ENCODE measurements at places on chromosomes 7 and 10. TPM values are rescaled to one million over a fixed set of nuclear protein-coding genes. Genes with fewer than 3 reads are reported as not detected.
A peak's percentile ranks its signal among the peaks of the same experiment; 100 is the strongest.

Gene ADAM22
- 14.0 TPM for total RNA-seq

DNA sequence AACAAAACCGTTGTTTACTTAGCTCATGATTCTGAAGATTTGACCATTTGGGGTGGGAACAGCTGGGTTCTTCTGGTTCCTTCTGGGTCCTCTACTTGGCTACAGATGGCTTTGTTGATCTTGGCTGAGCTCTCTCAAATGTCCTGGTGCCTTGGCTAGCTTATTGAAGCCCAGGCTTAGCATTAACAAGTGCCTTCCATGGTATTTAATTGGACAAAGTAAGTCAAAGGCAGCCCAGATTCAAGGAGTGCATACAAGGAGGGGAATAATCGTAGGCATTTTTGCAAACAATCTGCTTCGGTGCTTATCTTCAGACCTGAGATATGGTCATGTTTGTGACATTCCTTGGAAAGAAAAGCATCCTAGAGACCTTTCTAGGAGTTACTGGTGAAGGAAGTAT, 81.4 kb downstream of the ADCYAP1R1 start:
- peak; percentile 33 for DNase-seq

DNA sequence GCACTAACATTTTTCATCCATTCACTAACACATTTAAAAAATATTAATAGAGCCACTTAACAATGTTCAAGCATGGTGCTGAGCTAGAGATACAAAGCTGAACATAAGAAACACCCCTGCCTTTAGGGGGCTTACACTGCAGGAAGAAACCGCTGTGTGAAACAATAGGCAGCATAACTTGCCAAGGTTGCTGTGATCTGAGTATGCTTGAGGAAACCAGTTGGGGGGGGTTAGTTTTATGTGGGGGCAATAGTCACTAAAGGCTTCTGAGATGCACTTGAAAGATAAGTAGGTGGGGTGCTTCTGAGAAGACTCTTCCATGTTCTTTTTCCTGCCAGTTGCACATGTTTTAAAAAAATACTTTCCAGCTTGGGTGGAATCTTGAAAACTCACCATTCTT, 2.8 kb downstream of the RBM17 start:
- no peak for DNase-seq

Gene TRIM74
- 2.6 TPM for total RNA-seq

Gene PCLO
- 2.6 TPM for total RNA-seq

GRCh38 chr10:106576534-106576933, 588.0 kb downstream of the SORCS1 start:
- DNase-seq, result no peak

- peak; percentile 56 for DNase-seq
Observed at GRCh38 chr10:73590881-73591799, at the start of gene USP54. TSS of gene USP54 (minus strand) at chr10:73591342. CDS start at chr10:73575658, 15,684 bp downstream.

DNA sequence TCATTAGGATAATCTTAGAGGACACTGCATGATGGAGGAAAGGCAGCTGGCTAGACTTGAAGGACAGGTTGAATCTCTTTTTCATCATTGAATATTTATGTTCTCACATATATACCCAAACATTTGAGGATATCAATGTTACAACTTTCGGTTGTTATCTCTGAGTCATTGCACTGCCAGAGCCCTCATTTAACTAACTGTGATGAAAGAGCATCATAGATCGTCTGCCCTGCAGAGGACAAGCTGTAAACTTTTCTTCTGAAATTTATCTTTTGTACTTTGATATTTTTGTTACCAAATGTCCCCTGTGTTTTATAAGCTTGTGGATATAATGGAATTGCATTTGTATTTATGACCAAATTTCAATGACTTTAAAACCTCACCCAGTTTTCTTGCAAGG, 298.7 kb downstream of the PHF14 start:
- DNase-seq, result no peak

- DNase-seq, result no peak
Observed at GRCh38 chr7:90446137-90446899, 23.1 kb upstream of the PTTG1IP2 start.

DNA sequence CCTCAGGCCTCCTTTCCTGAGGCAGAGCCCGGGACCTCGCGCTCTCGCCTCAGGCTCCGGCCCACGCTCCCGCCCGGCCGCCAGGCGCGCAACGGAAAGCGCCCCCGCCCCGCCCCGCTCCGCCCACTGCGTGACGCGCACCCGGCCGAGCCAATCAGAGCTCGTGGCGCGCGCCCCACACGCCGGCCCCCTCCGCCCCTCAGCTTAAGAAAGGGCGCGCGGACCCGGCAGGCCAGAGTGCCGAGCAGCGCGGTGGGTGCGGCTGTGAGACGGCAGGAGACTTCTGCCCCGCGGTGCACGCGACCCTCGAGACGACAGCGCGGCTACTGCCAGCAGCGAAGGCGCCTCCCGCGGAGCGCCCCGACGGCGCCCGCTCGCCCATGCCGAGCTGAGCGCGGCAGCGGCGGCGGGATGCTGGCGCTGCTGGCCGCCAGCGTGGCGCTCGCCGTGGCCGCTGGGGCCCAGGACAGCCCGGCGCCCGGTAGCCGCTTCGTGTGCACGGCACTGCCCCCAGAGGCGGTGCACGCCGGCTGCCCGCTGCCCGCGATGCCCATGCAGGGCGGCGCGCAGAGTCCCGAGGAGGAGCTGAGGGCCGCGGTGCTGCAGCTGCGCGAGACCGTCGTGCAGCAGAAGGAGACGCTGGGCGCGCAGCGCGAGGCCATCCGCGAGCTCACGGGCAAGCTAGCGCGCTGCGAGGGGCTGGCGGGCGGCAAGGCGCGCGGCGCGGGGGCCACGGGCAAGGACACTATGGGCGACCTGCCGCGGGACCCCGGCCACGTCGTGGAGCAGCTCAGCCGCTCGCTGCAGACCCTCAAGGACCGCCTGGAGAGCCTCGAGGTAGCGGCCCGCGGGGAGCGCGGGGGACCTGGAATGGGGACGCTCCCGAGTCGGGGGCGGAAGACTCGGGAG, at the start of gene NPTX2:
Gene NPTX2 (plus strand): TSS at position 235 of the 909 bp plus-strand sequence. CDS start 177 bp downstream, at position 412.
- DNase-seq, result no peak

GRCh38 chr10:44394696-44395381, 9.9 kb upstream of the CXCL12 start:
- DNase-seq, result no peak

DNA sequence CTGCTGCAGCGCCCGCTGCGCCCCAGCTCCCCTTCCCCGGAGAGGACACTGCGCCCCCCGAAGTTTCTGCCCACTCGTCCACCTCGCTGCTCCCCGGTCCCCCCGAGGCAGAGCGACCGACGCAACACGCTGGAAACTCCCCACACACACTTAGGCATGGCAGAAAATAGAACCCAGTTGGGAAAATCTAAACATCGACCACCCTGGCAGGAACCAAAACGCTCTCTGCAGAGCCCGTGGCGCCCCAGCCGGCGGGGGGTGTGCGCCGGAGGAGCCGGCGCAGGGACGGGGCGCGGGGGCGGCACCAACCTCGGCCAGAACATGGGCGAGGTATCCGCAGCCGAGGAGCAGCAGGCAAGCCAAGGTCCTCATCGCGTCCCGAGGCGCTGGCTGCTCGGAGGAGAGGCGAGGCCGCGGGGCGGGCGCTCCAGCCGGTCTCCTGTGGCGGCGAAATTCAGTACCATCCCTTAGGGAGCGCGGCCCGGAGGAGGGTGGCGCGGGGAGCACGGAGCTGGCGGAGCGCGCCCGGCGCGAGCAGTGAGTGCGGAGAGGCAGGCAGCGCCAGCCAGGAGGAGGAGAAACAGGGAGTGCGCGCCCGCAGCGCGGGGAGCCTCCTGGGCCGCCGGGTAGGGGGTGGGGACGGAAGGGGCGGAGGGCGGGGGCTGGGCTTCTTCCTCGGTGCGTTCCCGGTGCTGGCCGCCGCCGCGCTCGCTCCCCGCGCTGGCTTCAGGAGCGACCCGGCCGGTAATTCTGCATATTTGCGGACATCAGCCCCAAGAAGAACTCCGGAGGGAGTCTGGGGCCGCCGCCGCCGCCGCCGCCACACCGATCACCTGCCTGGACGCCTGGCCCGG, 789 bp downstream of the PDGFA start:
- DNase-seq, result peak; percentile 62

DNA sequence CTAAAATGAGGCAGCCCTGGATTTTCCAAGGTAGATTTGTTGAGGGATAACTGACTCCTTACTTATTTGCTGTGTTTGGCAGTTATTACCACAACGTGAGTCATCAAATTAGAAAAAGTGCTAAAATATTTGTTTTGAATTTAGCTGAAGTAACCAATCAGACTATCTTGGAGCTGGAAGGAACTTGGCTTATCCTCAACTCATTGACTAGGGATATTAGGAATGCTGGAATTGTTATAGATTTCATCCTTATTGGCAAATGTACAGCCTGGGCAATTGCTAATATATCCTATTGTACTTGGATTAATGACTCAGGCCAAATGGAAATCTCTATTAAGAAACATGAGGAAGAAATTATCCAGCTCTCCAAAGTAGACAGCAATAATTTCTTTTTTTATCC, 1189.0 kb upstream of the LRRN3 start:
- DNase-seq, result no peak

Gene SH2D4B
- total RNA-seq, result 0.24 TPM

Gene TEX47
- total RNA-seq, result not detected

GRCh38 chr10:95423164-95424005, 132.6 kb upstream of the PDLIM1 start:
- DNase-seq, result no peak

- DNase-seq, result no peak
Observed at GRCh38 chr7:91435381-91436059, 171.3 kb downstream of the FZD1 start.

DNA sequence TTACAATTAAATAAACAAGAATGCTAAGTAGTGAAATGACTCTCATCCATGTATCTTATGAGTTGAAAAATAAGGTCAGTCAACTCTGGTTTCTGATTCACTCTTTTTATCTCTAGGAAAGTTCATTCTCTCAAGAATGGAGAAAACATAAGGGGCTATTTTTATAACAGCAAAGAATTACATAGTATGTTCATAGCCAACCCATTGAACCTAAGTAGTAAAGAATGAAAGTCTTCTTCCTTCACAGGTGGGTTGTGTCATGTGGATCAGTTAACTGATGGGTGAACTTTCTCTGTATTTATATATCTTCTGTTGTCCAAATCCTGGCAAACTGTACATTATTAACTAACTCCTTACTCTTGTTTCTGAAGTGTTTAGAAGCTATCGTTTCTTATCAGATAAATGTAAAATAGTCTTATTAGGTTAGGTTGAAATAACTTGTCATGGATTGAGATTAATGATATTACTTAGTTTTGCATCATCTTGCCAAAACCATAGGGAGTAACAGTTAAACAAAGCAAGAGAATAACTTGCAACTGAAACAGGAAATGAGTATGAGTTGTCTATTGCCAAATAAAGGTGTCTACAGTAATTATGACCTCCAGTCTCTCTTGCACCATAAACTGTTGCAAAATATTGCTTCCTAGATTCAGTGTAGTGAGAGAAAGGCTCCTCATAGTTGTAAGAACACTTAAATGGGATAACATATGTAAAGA, 86.8 kb downstream of the ANKRD7 start:
- no peak for DNase-seq

GRCh38 chr7:22356010-22356691, 803 bp downstream of the RAPGEF5 start:
- DNase-seq, result peak; percentile 33

Gene BAG3
- 75.7 TPM for total RNA-seq

Gene PRLHR
- not detected for total RNA-seq
